Testis (tissue), 5 donors: ENCODE measurements at places on chromosomes 12 and 14.

DNA sequence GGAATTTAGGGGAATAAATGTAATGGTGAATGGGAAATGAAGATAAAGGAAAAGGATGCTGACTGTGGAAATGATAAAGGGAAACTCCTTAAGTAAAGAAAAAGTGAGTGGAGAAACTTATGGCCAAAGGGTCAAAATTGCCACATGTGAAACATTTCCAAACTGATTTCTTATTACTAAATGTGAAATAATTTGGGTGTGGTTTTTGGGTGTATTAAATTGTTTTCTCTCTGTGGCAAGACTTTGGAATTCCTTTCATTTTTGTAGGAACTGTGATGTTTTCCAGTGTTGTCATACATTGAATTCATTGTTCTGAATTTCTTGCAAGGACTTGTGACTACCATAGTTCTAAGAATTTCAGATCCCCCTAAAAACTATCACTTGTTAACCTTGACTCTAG lies 1891.5 kb upstream of the SEL1L start:
- no peak for DNase-seq
- H3K4me3 ChIP-seq: no peak overlapping the region
- no peaks in the 10 kb centered on the region for H3K27me3 ChIP-seq
- no peaks in the 10 kb centered on the region for H3K36me3 ChIP-seq

- no peak overlapping the region for H3K4me3 ChIP-seq
- no peak overlapping the region for H3K27ac ChIP-seq
- no peak for DNase-seq
- H3K27me3 ChIP-seq: no peaks in the 10 kb centered on the region
- no peaks in the 10 kb centered on the region for H3K4me1 ChIP-seq
- no peaks in the 10 kb centered on the region for H3K36me3 ChIP-seq
Measured at GRCh38 chr12:39572551-39572950, 47.1 kb downstream of the ABCD2 start.

GRCh38 chr14:104265918-104266630 lies 127.7 kb downstream of the KIF26A start:
- no peaks in the 10 kb centered on the region for H3K36me3 ChIP-seq
- no peak overlapping the region for H3K27ac ChIP-seq
- no peaks in the 10 kb centered on the region for H3K4me1 ChIP-seq
- DNase-seq: peak; percentile 9
- H3K4me3 ChIP-seq: no peak overlapping the region

- H3K27me3 ChIP-seq: no peaks in the 10 kb centered on the region
- H3K36me3 ChIP-seq: no peaks in the 10 kb centered on the region
- no peaks in the 10 kb centered on the region for H3K4me1 ChIP-seq
- DNase-seq: no peak
- no peak overlapping the region for H3K27ac ChIP-seq
Measured at GRCh38 chr12:61667676-61668075, 592.5 kb upstream of the USP15 start.

DNA sequence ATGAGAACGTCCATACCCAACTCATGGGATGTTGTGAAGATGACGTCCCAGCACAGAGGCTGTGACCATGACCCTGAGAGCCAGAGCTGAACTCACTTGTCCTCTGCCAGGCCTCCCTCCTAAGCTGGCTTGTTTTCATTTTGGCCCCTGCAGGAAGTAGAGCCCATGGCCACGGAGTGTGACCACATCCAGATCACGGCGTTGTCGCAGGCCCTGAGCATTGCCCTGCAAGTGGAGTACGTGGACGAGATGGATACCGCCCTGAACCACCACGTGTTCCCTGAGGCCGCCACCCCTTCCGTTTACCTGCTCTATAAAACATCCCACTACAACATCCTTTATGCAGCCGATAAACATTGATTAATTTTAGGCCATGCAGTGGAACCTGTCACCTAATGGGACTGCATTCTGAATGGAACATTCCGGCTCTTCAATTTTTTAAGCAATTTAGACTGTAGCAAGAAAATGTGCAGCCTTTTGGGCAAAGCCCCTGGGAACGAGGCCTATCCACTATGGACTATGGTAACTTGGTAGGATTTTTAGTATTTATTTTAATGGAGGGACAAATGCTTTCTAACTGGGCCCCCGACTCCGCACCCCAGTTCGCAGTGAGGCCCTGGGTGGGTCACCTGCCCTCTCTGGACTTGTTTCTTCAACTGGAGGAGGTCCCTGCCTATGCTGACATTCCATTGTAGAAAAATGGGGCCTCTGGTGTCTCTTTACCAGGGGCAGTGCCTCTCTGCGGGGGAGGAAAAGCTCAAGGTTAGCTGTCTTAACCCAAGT lies 19.6 kb downstream of the OTUB2 start:
- H3K4me3 ChIP-seq: no peak overlapping the region
- no peaks in the 10 kb centered on the region for H3K27me3 ChIP-seq
- no peaks in the 10 kb centered on the region for H3K36me3 ChIP-seq
- peaks cover 17% of the 10 kb centered on the region for H3K4me1 ChIP-seq

DNA sequence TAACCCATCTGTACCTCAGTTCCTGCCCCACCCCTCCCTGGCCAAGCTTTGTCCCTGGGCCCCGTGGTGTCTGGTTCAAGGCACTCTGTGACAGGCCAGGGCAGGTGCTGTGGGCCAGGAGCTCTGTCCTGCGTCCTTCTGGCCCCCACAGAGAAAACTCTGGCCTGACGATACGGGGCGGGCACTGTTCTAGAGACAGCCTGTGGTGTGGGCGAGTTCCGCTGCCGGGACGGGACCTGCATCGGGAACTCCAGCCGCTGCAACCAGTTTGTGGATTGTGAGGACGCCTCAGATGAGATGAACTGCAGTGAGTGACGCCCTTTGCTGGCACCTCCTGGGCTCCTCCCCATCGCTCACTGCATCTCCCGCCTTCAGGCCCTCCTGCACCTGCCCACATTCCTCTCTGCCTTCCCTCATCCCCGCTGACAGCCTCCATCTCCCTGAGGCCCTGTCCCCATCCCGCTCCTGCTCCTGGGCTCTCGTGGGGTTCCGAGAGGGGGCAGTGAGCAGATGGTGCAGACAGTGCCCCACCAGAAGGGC lies 22.8 kb upstream of the NXPH4 start:
- H3K27ac ChIP-seq: no peak overlapping the region
- no peak overlapping the region for H3K4me3 ChIP-seq
- DNase-seq: no peak
